ENCODE measurements at places on chromosomes 7 and 10.
A peak's percentile ranks its signal among the peaks of the same experiment; 100 is the strongest.

- no peak for DNase-seq
These were observed 147.5 kb downstream of the SEMA3D start for GRCh38 chr7:85039196-85039923.

DNA sequence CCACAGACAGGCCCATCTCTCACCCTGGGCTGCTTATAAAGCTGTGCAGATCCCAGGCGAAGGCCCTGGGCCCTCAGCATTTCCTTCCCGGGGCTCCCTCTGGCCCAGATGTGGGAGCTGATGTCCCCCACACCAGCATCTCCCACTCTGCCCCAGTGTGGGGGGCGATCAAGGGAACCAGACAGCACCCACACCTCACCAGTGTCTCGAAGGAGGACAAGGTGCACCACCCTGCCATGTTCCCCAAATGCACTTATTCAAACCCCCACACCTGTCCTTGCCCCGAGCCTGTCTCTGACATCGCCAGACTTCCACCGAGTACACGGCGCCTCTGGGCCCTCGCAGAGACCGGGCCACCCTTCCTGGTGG, 19.6 kb downstream of the DPYSL4 start:
- DNase-seq, result no peak

GRCh38 chr7:158015403-158016179, 572.0 kb downstream of the PTPRN2 start:
- no peak for DNase-seq

DNA sequence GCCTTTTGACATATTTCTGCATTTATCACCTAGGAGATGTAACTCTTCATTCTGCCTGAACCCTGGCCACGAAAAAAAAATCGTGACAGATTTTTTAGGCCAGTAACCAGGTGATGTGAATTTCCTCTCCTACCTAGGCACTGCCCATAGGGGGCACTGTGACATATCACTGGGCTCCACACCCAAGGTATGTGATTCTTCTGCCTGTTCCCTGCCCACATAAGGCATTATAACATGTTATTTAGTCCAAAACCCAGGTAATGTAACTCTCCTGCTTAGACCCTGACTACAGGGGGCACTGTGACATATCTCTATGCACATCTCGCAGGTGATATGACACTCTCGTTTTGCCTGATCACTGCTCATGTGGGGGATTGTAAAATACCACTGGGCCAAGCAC, 29.5 kb upstream of the ZNF107 start:
- DNase-seq, result no peak

GRCh38 chr10:32149252-32149955, 93.2 kb upstream of the KIF5B start:
- no peak for DNase-seq

- DNase-seq, result peak; percentile 12
These were observed 58.1 kb downstream of the FHIP2A start for GRCh38 chr10:114879541-114880158.

- DNase-seq, result no peak
These were observed 22.4 kb downstream of the DPYSL4 start for GRCh38 chr10:132209130-132209529.

DNA sequence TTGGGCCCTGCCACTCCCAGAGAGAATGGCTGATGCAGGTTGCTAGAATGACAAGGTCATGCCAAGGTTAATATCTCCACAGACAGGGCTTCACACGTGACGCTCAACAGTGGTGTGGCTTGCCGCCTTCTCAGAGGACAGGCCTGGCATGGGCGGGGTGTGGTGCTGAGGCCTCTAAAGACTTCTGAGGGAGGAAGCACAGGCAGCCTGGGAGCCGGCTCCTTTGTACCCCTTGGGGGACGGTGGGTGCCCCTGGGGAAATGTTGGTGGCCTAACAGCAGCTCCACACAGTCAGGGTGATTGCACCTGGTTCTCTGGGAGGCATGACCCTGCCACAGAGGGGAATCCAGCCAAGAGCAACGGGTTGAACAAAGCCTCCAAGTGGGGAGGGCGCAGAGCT, 115.1 kb downstream of the PKD1L1 start:
- no peak for DNase-seq

- no peak for DNase-seq
These were observed 58.6 kb downstream of the PPP1R3C start for GRCh38 chr10:91574236-91574635.

GRCh38 chr7:41975849-41976248, 261.2 kb downstream of the GLI3 start:
- DNase-seq, result no peak

- DNase-seq, result peak; percentile 75
These were observed at the start of gene NSUN5 for GRCh38 chr7:73308665-73309214. Gene NSUN5, minus strand, starts transcription at chr7:73308826. Its CDS starts 36 bp downstream, at chr7:73308790.

- DNase-seq, result no peak
These were observed 148.5 kb downstream of the UBE2H start for GRCh38 chr7:129804111-129804889.

DNA sequence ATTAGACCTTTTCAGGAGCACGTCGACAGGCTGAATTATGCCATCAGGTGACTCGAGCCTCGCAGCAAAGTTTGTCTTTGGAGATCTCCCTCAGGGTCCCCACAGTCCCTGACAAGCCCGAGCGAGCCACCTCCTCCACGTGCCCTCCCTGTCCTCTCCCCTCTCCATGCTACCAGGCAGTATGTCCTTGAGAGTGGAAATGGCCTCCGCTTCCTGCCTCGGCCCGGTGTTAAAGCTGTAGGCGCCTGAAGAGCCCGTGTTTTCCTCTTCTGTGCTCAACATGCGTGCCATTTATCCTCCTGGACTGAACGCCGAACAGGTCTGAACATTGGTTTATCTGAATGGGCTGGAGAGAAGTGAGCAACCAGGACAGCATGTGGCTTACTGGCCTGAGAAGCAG, 82.6 kb downstream of the GPR26 start:
- no peak for DNase-seq

DNA sequence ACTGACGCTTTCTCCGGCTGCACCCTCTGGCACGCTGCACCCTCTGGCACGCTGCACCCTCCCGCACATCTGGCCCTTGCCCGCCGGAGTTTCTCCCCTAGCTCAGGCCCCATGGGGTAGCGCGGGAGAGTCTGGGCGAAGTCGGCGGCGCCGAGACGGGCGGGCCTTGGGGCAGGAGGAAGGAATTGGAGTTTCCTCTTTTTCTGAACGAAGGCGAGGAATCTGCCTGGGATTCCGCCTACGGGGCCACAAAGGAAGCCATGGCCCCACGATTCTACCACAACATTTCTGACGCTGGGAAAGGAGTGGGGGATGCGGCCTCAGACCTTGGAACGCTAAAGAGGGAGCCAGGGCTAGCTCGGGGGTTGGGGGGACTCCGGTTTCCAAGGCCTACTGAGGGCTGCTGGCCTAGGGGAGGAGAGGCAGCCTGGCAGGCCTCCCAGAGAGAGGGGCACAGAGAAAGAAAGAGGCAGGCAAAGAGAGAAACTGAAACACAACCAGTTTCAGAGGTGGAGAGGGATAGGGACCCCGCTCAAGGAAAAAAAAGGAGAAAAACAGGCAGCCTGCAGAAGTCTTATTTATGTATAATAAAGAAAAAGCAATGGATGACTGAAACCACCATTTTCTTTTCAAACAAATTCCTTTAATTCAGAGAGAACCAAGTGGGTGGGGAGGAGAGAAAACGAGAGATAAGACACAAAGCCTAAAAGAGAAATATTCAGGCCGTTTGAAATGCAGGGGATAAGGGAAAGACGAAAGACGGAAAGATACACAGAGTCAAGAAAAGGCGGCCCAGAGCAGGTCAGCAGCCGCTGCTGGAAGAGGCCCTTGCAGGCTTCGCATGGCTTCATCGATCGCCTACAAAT, 4.3 kb downstream of the TLX1 start:
- no peak for DNase-seq

DNA sequence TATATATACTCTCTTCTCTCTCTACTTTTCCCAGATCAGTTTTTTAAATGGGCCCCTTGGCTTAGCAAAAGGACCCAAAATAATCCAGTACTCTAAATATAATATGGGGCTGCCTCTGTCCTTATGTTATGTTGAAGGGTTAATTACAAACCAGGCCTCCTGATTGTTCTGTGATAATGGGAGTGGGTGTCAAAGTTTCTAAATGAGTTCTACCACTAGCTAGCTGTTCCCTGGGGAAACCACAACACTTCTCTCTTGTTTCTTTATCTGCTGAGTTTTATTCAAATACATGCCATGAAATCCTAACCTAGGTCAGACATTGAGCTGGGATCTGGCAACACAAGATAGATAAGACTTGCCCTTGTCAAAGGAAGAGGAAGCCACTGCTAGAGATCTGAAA, 3.8 kb downstream of the HTR5A start:
- no peak for DNase-seq

- no peak for DNase-seq
These were observed 10.3 kb upstream of the CALML5 start for GRCh38 chr10:5509691-5510090.

DNA sequence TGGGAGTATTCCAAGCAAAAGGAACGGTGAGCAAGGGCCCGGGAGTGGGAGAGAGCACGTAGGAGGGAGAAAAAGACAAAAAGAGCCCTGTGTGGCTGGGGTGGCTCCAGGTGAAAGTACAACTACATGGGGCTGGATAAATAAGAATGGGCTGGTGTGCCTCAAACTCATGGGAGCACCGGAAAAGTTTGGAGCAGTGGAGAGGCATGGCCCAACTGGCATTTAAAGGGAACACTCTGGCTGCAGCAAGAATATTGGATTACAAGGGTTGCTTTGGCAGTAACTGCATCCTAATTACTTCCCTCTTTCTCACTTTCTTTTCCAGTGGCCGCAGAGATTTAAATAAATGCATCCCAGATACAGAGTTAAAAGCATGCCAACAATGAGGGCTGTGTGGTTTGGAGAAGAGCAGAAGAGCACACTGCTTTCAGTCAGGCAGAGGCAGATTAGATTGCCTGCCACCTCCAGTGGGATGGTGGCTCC, 39.1 kb upstream of the HERPUD2 start:
- DNase-seq, result no peak

- DNase-seq, result no peak
These were observed 72.0 kb upstream of the MACROH2A2 start for GRCh38 chr10:69980672-69981071.

DNA sequence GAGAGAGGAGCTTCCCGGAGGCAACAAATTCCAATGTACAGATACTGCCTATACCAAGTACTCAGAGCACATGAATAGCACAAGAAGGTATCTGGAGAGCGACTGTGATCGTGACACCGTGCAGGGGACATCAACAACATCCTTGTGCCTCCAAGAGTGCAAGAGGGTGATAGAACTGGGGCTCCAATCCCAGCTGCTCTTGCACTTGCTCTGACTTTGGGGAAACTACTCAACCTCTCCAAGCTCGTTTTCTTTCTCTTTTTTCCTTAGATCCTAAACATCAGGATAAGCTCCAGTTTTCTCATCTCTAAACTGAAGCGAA, 12.1 kb downstream of the RFC2 start:
- DNase-seq, result no peak

DNA sequence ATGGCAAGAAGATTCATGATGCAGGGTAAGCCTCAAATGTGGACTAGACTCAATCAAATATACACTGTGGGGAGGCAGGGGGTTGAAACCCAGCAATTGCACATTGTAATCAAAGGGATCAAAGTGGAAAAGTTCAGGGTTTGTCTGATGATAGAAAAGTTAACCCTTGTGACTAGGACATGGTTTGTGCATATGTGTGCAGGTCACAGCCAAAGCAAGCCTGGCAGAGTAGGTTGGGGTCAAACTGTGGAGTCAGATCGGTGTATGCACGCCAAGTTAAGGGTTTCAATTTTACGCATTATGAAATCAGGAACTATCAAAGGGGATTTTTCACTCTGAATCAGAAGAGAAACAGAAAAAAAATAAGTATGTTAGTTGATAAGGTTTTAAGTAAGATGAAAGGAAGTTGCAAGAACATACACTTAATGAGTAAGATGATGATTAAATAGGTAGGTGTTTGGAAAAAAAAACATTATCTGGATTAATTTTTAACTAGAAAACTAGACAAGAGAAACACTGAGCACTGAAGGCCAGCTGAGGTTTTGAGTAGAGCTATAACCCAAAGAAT, 188.3 kb downstream of the DGKB start:
- DNase-seq, result no peak

DNA sequence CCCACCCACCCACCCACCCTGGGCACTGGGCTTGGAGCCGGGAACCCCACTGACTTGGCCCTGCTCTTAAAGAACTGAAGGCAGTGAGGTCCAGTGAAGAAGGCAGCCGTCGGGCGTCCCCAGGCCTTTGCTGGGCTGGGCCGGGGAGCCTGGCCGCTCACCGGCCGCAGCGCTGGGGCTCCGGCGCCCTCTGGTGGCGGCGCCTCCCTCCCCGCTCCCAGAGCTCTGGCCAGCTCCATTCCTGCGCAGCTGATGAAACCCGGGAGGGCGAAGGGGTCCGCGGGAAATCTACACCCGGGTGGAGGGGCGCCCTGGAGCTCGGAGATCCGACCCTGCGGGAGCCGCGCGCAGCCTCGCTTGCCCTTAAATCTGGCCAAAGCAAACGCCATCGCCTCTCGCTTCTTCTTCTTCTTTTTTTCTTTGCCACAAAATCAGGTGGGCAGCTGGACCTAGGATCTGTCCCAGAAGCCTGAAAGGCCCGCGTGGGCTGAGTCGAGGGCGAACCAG, 1.7 kb upstream of the CXCL12 start:
- no peak for DNase-seq

- DNase-seq, result no peak
These were observed 207.5 kb downstream of the BBS9 start for GRCh38 chr7:33336820-33337219.

GRCh38 chr7:25385506-25386136, 157.3 kb upstream of the NPVF start:
- no peak for DNase-seq

DNA sequence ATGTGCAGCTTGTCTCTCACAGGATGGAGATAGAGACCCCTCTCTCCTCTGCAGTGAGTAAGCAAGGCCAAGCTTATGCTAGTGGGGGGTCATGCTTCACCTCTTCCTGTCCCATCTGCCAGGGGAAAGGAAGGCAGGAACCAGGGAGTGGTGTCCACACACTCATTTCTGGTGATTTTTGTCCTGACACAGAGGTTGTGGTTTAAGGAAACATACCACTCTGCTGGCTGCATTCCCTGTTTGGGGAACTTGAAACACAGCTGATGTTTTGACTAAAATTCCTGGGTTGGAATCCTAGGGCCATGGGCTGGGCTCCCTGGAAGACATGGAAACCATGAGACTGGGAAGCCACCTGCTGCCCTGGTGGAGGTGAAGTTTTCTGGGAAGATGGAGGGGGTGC, 21.4 kb downstream of the C10orf120 start:
- no peak for DNase-seq

GRCh38 chr7:134182078-134182477, 54.9 kb downstream of the LRGUK start:
- no peak for DNase-seq

DNA sequence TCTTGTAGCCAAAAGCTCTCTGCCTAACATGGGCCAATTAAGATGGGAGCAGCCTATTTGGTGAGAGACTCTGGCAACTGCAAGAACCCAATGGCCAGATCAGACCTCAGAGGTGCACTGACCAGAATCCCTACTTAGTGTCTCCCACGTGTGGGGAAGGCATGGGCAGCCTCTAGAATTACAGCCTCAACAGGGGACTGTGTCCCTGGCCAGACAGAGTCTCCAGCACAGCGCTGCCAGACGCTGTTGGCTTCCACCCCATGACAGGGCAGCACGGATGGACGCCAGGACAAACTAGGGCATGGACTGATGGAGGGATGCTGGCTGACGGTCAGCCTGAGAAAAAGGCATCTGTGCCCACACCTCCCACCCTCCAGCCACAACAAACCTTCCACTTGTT, 729.3 kb upstream of the AUTS2 start:
- no peak for DNase-seq

Data from activated CD4-positive, CD25-positive, alpha-beta regulatory T cell (primary cell).